HAP-1 (cell line): ENCODE measurements at places on chromosomes 7 and 10.
A peak's percentile ranks its signal among the peaks of the same experiment; 100 is the strongest.

GRCh38 chr10:133088179-133088955 is 643 bp downstream of the ADGRA1 start:
- no peak for DNase-seq

DNA sequence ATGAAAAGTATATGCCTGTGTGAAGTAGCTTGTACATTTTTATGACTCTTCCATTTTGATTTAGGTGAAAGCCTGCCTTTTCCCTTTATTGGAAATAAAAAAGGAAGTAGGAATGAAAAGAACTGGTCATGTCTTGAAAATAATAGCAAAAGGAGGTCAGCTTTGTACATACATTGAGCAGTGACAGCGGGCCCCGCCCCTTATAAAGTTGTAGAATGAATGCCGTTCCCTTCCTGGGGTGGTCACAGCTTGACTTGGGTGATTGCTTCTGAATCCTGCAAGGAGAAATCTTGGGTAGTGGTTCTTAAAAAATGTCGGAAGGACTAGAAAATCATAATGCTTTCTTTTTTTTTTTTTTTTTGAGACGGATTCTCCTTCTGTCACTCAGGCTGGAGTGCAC is 31.7 kb downstream of the CAMK1D start:
- DNase-seq, result peak; percentile 14

- DNase-seq, result no peak
Measured at GRCh38 chr10:74437822-74438221, 286.8 kb downstream of the ADK start.

DNA sequence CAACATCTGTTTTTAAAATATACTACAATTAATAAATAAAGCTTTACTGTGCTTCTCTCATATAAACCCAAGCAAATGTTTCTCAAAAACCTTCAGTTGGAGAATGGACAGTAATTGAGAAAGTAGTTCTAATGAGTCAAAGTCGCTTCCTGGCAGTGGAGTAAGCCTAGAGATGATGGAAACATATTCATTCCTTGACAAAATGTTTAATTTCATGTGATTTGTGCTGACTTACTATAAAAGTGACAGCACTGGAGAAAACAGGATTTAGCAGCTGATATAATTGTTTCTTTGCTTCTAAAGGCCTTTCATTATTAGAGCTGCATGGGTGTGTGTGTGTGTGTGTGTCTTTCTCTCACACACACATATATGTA is 9.0 kb downstream of the ELMO1 start:
- no peak for DNase-seq

DNA sequence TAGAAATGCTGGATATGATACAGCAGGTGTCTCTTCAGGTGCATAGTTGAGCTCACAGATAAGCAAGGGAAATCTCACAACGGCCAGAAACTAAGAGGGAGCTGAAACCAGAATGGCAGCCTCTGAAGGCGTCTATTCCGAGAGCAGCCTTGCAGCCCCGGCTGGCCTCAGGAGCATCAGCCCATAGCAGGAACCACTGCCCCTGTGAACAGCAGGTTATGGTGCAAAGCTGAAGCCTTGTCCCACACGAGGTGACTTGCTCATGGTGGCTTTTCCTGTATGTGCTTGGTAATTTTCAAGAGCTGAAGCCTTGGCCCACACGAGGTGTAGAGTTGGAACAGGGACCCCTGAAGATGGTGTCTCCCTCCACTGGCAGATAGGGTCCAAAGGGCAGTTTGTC is 33.2 kb downstream of the BNIP3 start:
- no peak for DNase-seq

- no peak for DNase-seq
Measured at GRCh38 chr10:118473305-118473960, 122.0 kb downstream of the PRLHR start.

DNA sequence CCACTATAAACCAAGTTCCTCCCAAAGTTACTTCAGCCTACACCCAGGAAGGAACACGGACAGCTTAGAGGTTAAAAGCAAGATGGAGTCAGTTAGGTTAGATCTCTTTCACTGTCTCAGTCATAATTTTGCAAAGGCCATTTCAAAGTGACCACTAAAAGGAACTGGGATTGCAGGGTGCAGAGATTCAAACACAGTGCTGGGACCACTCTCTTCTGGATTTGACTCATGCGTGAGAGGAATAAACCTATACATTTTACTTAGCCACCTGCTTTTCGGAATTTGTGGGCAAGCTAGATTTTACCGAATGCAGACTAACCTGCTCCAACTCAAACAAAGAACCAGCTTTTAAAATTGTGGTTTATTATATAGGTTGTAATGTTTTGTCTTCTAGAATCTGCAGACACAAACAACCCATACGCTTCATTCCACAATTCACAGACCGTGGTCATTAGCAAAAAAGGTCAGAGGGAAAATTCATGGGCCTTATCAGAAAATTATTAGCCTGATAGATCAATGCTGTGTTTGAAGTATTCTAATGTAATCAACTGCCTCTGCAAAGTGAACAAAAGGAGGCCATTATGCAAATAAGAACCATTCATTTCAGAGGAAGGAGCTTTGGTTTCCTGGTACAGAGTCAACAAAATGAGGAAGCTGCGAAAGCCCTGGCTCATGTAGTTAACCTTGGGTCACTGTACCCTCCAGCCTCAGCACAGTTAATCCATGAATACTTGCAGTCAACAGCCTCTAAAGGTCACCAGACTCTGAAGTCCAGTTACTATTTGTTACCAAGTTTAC is 342.7 kb upstream of the KLF6 start:
- DNase-seq, result no peak

GRCh38 chr7:112204499-112205342 is 1.5 kb downstream of the DOCK4 start:
- DNase-seq, result no peak

DNA sequence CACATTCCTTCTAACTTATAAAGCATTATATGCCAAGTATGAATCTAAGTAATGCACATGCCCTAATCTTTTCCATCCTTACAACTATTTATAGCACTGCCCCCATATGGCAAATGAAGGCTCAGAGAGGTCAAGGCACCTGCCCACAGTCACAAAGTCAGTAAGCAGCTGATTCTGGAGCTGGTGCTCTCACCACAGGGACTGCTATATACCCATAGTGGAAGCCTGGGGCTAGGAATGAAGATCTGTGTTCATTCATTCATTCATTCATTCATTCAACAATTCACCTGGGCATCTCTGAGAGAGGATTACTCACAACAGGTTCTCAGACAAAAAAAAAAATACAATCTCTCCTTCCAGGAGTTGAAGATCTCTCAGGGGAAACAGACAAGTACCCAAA is 213.4 kb downstream of the KCNMA1 start:
- no peak for DNase-seq

- no peak for DNase-seq
Measured at GRCh38 chr7:155792315-155792960, 19.8 kb downstream of the SHH start.

GRCh38 chr7:90272242-90272641 is 27.3 kb downstream of the CFAP69 start:
- DNase-seq, result no peak

DNA sequence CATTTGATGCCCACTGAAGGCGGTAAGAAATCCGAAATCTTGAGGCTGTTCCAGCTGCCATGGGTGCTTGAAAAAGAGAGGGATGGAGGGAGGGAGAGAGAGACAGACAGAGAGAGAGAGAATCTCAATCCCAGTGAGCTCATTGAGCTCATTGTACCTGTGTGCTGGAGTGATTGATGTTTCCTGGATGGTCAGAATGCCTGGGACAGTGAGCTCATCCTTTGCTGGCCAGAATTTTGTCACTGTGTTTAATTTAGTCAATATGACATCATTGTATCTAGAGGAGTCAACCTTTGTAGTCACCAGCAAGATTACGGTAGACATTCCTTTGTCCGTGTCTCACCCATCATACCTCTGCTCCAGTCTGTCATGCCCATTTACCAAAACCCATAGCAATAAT is 625.4 kb upstream of the POM121L12 start:
- no peak for DNase-seq

DNA sequence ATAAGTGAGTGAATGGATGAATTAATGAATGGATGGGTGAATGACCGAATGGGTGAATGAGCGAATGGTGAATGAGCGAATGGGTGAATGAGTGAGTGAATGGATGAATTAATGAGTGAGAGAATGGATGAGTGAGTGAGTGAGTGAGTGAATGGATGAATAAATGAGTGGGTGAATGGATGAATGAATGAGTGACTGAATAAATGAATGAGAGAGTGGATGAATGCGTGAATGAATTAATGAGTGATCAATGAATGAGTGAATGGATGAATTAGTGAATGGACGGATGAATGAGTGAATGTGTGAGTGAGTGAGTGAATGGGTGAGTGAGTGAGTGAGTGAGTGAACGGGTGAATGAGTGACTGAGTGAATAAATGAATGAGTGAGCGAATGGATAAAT is 49.5 kb upstream of the HMX3 start:
- no peak for DNase-seq

- no peak for DNase-seq
Measured at GRCh38 chr7:17444151-17444550, 145.7 kb downstream of the AHR start.

DNA sequence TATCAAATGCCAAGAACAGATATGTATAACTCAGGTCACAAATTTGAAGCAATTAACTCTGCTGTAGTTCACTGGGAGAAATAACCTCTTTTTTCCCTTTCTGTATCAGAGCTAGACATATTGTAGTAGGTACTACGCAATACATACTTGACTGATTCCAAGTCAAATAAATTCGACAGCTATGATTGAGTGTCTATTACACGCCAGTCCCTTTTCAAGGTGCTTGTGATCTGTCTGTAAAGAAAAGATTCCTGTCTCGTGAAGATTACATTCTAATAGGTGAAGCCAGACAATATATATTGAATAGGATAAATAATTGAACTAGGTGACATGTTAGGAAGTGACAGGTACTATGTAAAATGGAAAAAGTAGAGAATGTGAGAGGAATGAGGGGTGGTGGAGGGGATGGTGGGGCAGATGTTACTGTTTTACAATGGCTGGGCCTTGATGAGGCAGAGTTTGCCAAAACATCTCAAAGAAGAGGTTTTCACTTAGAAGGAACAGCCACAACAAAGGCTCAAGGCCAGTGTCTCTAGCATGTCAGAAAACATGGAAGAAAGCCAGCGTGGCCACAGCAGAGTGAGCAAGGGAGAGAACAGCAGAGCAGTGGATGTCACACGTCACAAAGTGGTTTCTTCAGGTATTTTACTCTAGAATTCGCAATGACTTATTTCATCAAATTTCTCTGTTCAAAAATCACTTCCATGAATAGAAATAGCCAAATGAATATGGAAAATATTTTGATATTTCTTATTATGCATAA is 282.6 kb upstream of the CACNA2D1 start:
- DNase-seq, result no peak
